ENCODE measurements at places on chromosomes 2 and 18.

- no peak for DNase-seq
Observed at GRCh38 chr18:2715990-2716389, 60.5 kb downstream of the SMCHD1 start.

GRCh38 chr2:230602562-230603230 is 109.9 kb upstream of the CAB39 start:
- DNase-seq, result no peak

DNA sequence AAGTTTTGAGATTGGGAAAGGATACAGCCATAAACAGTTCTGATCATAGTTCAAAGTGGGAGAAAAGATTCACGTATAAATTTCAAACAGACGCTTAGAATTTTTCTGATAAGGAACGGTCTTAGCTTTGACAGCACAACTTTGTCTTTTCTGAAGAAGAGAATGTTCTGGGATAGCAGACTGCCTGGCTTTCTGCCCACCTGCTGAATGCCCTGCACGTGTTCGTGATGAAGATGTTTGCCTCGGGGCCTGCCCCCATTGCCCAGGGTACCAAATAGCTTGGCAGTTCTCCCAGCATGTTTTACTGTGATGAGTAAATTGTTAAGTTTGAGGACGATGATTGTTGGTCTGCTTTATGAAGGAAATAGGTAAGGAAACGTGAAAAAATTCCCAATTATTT is 4.6 kb downstream of the MRPL33 start:
- DNase-seq, result no peak

DNA sequence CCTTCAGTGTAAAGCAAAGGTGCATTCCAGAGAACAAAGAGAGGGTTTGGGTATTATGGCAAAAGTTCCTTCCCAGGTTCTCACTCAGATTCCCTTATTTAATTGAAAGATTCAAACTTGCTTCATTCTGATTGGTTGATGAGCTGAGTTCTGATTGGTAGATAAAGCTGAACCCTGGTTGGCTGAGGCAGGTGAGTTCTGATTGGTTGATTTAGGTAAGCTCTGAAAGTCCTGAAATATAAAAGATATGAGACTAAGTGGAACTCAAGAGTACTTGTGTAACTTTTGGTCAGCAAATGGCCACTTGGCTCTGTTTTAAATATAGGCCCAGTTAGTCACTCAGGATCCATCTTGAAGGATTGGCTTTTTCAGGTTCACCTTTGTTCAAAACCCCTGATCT is 99.8 kb upstream of the FBXO11 start:
- no peak for DNase-seq

DNA sequence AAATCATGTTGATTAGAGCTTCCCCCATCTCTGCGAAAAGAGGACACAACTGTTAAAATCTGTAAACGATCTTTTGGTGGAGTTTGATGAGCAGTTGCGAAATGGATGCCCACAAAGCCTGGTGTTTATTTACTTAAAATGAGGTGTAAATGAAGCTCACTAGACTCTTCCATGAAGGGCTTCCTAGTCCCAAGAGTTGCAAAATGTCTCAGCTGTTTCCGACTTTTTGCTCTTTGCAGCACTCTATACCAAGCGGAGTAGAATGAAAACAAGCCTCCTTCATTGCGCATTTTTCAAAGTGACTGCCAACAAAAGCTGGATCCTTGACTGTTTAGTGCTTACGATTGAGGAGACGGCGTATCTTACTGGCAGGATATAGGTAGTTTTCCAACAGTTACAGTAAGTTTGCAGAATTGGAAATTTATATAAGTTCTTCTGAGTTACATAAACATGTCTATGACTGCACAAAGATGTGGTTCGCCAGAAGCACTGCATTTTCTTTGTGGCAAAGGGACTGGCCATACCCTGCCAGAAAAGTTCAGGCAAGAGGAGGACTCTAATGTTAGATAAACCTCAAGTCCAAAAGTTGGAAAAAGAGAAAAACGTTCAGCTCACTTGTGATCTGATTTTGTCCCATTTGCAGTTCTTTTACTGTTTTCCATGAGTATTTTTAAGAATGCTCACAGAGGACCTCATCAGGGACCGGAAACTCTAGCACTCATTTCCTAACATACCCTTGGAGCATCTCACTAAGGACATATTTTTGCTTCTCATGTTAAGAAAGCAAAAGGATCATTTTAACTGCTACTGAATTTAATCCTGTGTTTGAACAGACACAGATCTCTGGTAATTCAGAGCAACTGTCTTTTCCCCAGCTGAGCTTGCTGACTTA is 42.7 kb downstream of the COLEC12 start:
- no peak for DNase-seq

DNA sequence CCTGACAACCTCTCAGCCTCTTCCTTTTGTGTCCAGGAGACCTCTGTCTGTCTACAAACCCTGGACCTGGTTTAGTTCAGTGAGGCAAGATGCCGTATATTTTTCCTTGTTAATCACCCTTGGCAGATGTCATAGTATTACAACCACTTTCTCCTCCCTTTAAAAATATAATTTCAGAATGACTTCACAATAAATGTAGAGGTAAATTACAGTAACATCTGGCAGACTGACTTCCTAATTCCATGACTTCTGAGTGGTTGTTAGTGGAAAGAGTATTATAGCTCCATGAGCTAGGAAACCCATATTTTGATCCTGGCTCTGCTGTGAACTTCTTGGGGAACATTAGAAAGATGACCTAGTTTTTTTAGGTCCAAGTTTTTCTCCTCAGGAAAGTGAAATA is 39.5 kb downstream of the SPATS2L start:
- DNase-seq, result no peak

DNA sequence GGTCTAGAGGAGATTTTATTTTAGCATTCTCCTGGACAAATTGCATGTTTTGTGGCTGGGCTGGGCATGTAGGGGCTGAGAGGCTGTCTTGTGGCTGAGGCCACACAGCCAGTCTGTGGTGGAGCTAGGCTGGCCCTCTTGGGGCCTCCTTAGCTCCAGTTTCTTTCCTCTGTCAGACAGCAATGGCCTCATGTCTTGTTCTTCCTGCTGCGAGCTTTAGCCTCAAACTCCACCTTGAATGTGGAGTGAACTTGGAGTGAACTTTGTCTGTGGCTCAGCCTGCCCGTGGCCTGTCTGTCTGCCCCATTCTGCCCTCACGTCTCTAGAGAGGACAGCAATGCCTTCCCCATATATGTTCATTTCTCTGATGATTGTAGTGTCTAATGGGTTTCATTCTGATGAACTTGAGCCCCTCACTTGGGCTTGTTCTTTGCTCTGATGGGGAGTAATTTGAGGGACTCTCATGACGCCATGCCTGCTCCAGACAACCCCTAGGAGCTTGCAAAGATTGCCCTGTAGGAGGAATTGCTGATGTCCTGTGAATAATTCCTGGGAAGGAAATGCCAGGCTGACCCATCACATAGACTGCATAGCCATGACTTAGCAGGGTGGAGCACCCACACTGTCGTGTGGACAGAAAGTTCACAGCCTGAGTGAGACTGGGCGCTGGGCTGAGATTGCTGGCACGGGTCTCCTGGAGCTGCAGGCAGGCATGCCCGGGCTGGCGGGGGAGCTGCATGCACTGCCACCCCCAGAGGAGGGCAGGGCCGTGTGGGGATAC is 42.6 kb downstream of the ASAP2 start:
- no peak for DNase-seq

DNA sequence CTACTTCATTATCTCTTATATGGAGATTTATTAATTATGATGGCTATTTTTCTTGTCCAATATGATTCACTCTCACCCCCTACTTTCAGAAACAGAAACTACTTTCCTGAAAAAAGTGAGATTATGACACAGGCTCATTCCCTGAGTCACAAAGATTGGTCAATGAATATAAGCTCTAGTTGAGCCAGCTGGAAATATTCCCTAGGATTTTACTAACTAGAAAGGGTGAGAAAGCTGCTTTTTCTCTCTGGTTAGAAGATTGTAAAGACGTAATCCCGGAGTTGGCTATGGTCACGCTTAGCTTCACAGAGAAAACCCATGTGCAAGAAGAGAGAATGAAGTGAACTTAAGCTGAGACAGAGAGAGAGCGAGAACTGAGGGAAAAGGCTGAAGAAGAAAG is 223.7 kb upstream of the SMAD7 start:
- DNase-seq, result no peak

DNA sequence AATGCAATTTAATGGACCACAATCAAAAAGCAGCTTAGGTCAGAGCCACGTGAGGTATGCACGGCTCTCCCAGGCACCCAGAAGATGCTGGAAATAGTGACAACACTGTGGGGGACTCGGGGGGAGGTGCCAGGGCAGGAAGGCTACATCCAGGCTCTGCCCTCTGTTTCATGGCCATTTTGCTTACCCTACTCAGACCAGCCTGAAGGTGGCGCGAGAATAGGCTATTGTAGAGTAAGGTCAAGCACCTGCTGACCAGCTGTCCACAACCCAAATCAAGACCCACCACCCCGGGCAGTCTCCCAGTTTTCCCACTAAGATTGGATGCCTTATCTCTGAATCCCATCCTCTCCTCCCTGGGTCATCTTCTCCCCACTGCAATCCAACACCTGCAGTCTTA is 115.7 kb downstream of the VIT start:
- no peak for DNase-seq

GRCh38 chr2:159256159-159256558 is 30.3 kb downstream of the WDSUB1 start:
- DNase-seq, result no peak

DNA sequence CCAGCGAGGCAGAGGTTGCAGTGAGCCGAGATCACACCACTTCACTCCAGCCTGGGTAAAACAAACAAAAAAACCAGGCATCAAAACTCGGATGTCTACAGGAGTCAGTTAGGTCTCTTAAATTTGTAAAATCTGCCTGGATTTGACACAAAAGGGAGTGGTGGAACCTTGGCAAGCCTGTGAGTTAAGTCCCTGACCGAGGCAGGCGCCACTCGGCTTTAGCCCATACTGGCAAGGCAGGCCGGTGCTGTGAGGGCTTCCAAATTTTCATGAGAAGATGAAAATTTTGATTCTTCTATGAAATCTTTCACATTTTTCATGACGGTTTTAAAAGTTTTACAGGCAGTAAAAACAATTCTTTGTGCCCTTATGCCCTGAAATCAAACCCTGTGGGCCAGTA is 165.8 kb downstream of the FMNL2 start:
- no peak for DNase-seq

GRCh38 chr2:227301523-227301922 is 23.5 kb upstream of the MFF start:
- no peak for DNase-seq

DNA sequence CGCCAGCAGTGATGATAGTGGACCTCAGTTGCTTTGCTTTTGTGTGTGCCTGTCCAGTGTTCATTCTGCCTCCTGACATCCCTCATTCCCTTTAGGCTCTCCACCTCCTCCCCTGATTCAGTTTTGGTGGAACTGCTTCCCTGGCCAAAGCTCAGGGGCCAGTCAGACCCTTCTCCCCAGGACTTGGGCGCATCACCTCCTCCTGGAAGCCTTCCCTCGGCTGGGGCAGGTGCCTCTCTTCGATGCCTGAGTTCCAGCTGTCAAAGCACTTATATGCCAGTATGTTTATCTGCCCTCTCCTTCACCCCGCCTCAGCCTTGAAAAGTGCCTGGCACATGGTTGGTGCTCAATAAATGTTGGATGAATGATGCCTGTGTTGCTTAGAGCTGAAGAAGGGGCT is 11.5 kb downstream of the NMUR1 start:
- DNase-seq, result no peak

- no peak for DNase-seq
Observed at GRCh38 chr2:11647834-11648600, 22.0 kb downstream of the NTSR2 start.

DNA sequence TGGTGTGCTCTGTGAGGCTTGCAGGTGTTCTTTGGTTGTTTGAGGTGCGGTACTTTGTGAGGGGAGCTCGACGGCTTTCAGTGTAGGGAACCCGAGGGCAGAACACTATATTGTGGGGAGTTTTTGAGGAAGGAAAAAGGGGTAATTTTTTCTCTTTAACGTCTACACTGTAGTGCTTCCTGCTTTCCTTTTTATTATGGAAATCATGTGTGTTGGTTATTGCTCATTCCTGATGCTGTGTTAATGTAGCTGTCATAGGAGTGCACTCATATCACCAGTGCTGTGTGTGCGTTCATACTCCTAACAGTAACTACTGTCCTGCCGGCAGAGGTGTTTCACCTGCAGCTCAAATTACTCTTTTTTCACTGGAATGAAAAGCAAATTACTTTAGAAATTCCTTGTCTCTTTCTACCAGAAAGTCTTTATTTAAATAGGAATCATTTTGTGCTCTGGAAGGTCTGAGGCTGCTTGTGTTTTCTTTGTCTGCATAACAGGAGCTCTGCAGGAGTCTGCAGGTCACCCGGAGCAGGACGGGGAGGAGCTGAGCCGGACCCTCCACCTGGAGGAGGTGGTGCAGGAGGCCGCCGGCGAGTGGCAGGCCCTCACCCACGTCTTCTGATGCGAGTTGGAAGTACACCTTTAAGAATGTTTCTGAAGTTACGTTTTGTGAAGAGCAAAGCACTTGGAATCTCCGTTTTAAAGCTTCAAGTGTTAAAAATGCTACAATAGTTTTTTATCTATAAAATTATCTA is 145.5 kb downstream of the ZNF236 start:
- no peak for DNase-seq

DNA sequence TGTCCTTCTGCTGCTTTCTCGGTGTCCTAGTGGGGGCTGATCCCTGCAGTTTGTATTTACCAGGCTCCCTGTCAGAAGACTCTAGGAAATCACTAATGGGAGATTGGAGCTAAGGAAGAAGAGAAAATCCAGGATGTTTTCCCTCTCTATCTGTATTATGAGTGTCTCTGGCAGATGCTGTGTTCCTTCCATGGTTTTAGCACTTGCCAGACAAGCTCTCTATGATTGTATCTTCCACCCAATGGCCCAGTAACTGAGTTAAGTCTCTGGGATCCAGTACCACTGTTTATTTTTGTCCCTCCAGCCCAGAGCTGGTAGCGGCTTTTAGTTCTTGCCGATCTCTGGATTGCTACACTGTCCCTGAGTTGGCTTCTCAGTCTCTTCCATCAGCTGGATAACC is 494.8 kb upstream of the SLC39A10 start:
- DNase-seq, result no peak

DNA sequence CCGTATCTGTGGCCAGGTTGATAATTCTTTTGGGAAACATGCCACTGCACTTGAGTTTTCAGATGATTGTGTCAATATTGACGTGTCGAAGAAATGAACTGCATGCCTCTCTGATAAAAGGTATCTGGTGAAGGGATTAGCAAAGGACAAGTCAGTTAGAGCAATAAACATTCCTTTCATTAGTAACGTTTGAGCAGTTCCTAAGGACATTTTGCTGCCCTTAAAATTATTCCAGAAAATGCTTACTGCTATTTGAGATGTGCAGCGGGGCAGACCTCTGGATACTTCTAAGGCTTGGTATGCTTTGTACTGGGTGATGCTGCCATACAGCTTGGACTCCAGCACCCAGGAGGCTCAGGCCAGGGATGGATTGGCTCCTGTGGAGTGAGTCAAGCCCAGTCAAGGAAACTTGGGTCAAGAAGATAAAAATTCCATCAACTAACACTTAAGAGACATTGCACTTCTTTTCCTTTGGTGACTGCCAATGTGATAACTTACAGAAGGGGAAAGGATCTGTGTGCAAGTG is 166.7 kb downstream of the FHOD3 start:
- no peak for DNase-seq
